H9 (cell line): ENCODE measurements at places on chromosomes 4 and X.
A peak's percentile ranks its signal among the peaks of the same experiment; 100 is the strongest.

DNA sequence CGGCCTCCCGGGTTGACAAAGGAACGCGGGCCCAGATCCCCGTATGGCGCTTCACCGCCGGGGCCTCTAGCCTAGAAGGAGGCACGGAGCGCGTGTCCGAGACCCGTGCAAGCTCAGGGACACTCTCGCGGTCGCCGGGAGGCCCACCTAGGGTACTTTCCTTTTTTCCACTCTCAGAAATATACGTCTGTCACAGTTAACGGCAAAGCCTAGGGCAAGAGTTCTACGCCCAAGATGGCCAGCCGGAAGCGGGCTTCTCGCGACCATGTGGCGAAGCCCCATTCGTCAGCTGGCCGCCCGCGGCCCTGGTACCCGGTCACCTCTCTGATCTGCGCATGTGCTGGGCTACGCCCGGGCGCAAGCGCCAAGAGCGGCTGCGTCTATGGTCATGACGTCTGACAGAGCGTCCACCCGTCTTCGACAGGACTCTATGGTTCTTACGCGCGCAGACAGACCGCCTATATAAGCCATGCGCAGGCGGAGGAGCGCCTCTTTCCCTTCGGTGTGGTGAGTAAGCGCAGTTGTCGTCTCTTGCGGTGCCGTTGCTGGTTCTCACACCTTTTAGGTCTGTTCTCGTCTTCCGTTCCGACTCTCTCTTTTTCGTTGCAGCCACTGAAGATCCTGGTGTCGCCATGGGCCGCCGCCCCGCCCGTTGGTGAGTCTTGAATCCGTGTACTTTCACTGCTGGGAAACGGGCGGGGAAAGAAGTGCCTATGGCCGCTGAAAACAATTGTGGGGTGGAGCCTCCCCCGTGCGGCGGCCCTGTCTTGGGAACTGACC, at the start of gene RPL10:
RPL10 (plus strand) TSS at position 490 of the 780 bp plus-strand sequence; CDS start at position 633, 143 bp downstream.
- H3K27ac ChIP-seq, result peak within 1 kb of the TSS; percentile 70
- H3K4me1 ChIP-seq, result no peaks in the 10 kb centered on the region
- peak; percentile 95 for DNase-seq

GRCh38 chr4:163542275-163542674, 47.8 kb downstream of the TMA16 start:
- no peaks in the 10 kb centered on the region for H3K36me3 ChIP-seq
- H3K4me1 ChIP-seq, result no peaks in the 10 kb centered on the region
- DNase-seq, result no peak

GRCh38 chr4:136505020-136505419, 1027.3 kb downstream of the PCDH18 start:
- no peaks in the 10 kb centered on the region; the same call in 1 of the 2 replicates for H3K4me1 ChIP-seq
- no peaks in the 10 kb centered on the region for H3K27me3 ChIP-seq
- no peak overlapping the region for H3K4me3 ChIP-seq
- no peak for DNase-seq
- peaks cover 8% of the 10 kb centered on the region for H3K36me3 ChIP-seq
- H3K27ac ChIP-seq, result no peak overlapping the region

DNA sequence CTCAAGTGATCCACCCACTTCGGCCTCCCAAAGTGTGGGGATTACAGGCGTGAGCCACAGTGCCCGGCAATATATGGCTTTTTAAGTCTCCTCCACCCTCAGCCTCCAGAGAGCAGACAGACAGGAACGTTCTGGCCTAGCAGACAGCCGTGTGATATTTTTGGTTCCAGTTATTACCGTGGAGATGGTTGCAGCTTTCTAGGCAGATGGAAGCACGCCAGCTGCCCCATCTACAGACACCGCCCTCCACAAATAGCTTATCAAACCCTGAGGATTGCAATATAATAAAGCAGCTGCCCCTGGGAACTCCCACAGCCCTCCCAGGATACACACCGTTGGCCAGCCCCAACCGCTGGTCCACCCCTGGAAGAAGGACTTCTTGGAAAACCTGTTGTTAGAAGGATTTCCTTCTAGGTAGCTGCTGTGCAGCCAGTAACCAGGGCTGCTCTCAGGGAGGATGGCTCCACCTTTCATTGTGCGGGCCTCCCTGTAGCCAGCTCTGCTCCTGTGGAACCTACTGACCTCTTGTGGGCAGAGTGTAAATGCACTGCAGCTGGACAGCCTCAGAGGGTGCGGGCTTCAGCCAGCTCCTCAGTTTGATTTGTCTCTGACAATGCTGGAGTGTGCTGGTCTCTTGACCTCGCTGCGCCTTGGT, 44.0 kb downstream of the SLC25A5 start:
- no peaks in the 10 kb centered on the region; the same call in 2 of the 3 replicates for H3K36me3 ChIP-seq
- no peak overlapping the region for H3K27ac ChIP-seq
- no peak overlapping the region for H3K4me3 ChIP-seq
- no peaks in the 10 kb centered on the region for H3K4me1 ChIP-seq
- no peaks in the 10 kb centered on the region for H3K27me3 ChIP-seq

- peaks cover 5% of the 10 kb centered on the region for H3K36me3 ChIP-seq
- H3K4me3 ChIP-seq, result no peak overlapping the region
- no peaks in the 10 kb centered on the region for H3K4me1 ChIP-seq
- DNase-seq, result no peak
- H3K27me3 ChIP-seq, result no peaks in the 10 kb centered on the region
- no peak overlapping the region for H3K27ac ChIP-seq
Observed at GRCh38 chr4:127162741-127163140, 470.0 kb upstream of the INTU start.

GRCh38 chr4:180525523-180526077, 1717.6 kb upstream of the TENM3 start:
- H3K4me3 ChIP-seq, result no peak overlapping the region
- no peak overlapping the region for H3K27ac ChIP-seq
- peaks cover 1% of the 10 kb centered on the region for H3K4me1 ChIP-seq
- DNase-seq, result no peak

- H3K36me3 ChIP-seq, result no peaks in the 10 kb centered on the region; the same call in 1 of the 2 replicates
- H3K27ac ChIP-seq, result no peak overlapping the region
- no peaks in the 10 kb centered on the region for H3K4me1 ChIP-seq
- H3K27me3 ChIP-seq, result no peaks in the 10 kb centered on the region; the same call in 1 of the 2 replicates
- peak; percentile 85 for DNase-seq
Observed at GRCh38 chrX:103554687-103555424, 30.5 kb upstream of the TCEAL4 start.

GRCh38 chr4:162229670-162230069, 65.9 kb upstream of the FSTL5 start:
- H3K36me3 ChIP-seq, result peaks cover 3% of the 10 kb centered on the region; the same call in 2 of the 3 replicates
- H3K27me3 ChIP-seq, result no peaks in the 10 kb centered on the region
- no peak overlapping the region for H3K4me3 ChIP-seq
- H3K27ac ChIP-seq, result no peak overlapping the region

DNA sequence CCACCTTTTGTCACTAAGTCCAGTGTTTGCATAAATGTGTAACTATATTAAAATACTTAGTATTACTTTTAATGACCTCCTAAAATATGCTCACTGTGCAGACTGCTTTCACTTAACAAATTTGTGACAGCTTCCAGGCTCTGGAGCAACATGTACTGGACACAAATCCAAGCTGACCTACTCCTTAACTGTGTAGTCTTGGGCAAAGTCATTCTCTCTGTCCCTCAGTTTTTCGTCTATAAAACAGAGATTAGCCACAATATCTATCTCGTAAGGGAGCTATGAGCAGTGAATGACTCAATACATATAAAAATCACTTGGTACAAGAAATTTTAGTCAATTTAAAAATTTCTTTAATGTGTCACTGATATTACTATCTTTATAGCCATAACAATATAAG, 20.4 kb upstream of the RAB40A start:
- H3K27ac ChIP-seq, result no peak overlapping the region
- H3K4me1 ChIP-seq, result no peaks in the 10 kb centered on the region
- no peak for DNase-seq

DNA sequence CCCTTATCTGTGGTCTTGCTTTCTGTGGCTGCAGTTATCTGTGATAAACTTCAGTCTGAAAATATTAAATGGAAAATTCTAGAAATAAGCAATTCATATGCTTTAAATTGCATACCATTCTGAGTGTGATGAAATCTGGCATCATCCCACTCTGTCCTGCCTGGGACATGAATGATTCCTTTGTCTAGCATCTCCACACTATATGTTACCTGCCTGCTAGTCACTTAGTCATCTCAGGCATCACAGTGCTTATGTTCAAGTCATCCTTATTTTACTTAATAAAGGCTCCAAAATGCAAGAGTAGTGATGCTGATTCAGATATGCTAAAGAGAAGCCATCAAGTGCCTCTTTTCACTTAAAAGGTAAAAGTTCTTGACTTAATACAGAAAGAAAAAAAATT, 14.3 kb upstream of the RAB9B start:
- no peaks in the 10 kb centered on the region for H3K27me3 ChIP-seq
- no peak overlapping the region for H3K4me3 ChIP-seq
- no peaks in the 10 kb centered on the region for H3K36me3 ChIP-seq
- no peaks in the 10 kb centered on the region for H3K4me1 ChIP-seq
- no peak for DNase-seq

GRCh38 chr4:13133700-13134099, 350.4 kb downstream of the RAB28 start:
- H3K4me3 ChIP-seq, result no peak overlapping the region
- no peaks in the 10 kb centered on the region for H3K4me1 ChIP-seq
- no peaks in the 10 kb centered on the region for H3K36me3 ChIP-seq
- H3K27ac ChIP-seq, result no peak overlapping the region
- H3K27me3 ChIP-seq, result no peaks in the 10 kb centered on the region

GRCh38 chrX:55731826-55732225, 14.3 kb downstream of the RRAGB start:
- peaks cover 53% of the 10 kb centered on the region for H3K36me3 ChIP-seq
- no peak for DNase-seq
- no peak overlapping the region for H3K27ac ChIP-seq
- H3K4me1 ChIP-seq, result no peaks in the 10 kb centered on the region
- H3K27me3 ChIP-seq, result no peaks in the 10 kb centered on the region

GRCh38 chrX:36445566-36445965, 526.0 kb downstream of the CFAP47 start:
- H3K36me3 ChIP-seq, result peaks cover 5% of the 10 kb centered on the region
- H3K27me3 ChIP-seq, result no peaks in the 10 kb centered on the region
- DNase-seq, result no peak
- no peak overlapping the region for H3K27ac ChIP-seq
- H3K4me3 ChIP-seq, result no peak overlapping the region
- H3K4me1 ChIP-seq, result no peaks in the 10 kb centered on the region

DNA sequence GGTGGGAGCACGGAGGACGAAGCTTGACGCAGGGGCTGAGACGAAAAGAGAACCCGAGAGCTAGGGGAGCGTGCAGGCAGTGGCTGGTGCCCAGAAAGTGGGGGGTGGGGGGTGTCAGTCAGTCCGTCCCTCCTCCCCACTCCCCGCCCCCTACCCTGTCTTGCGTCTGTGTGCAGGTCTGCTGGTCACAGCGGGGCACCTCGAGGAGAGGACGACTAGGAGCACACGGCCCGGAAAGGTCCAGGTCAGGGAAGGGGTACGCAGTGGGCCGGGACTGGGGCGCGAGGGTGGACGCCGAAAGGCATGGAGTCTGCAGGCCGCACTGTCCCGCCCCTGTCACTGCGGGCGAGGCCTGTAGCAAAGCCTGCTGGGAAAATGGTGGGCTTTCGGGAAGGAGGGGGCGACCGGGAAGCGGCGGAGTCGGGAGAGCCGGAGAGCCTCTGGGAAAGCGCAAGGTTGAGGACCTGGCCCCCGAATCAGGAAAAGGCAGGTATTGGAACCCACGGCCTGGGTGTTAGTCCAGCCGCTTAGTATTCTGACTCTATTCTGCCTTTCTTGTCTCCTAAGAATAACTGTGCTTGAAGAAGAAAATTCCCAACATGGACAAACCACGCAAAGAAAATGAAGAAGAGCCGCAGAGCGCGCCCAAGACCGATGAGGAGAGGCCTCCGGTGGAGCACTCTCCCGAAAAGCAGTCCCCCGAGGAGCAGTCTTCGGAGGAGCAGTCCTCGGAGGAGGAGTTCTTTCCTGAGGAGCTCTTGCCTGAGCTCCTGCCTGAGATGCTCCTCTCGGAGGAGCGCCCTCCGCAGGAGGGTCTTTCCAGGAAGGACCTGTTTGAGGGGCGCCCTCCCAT, 769 bp downstream of the TCEAL1 start:
- no peaks in the 10 kb centered on the region for H3K36me3 ChIP-seq
- H3K27ac ChIP-seq, result no peak overlapping the region
- H3K4me1 ChIP-seq, result no peaks in the 10 kb centered on the region
- H3K4me3 ChIP-seq, result peak overlapping the region; percentile 94
- peak; percentile 90 for DNase-seq

DNA sequence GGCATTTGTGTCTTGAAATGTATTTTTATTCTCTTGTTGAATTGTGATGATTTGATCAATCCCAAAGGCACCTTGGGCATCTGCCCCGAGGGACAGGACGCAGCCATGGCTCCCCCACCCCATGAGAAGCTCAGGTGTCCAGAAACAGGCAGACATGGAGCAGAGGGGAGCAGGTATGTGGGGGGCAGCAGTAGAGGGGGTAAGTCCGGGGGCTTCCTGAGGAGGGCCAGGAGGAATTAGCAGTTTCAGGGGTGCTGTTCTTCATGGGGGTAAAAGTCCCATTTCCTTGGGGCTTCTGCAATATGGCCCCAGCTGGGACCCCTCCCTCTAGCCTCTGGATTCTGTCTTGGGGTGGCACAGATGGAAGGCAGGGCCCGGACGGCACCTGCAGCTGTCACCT, 67.0 kb upstream of the HMX1 start:
- H3K27ac ChIP-seq, result no peak overlapping the region
- no peaks in the 10 kb centered on the region for H3K27me3 ChIP-seq
- peaks cover 5% of the 10 kb centered on the region for H3K36me3 ChIP-seq
- no peak overlapping the region for H3K4me3 ChIP-seq

GRCh38 chr4:6516281-6516680, 43.9 kb upstream of the PPP2R2C start:
- H3K36me3 ChIP-seq, result peaks cover 2% of the 10 kb centered on the region
- H3K27ac ChIP-seq, result no peak overlapping the region
- H3K27me3 ChIP-seq, result no peaks in the 10 kb centered on the region
- H3K4me1 ChIP-seq, result no peaks in the 10 kb centered on the region
- DNase-seq, result no peak

DNA sequence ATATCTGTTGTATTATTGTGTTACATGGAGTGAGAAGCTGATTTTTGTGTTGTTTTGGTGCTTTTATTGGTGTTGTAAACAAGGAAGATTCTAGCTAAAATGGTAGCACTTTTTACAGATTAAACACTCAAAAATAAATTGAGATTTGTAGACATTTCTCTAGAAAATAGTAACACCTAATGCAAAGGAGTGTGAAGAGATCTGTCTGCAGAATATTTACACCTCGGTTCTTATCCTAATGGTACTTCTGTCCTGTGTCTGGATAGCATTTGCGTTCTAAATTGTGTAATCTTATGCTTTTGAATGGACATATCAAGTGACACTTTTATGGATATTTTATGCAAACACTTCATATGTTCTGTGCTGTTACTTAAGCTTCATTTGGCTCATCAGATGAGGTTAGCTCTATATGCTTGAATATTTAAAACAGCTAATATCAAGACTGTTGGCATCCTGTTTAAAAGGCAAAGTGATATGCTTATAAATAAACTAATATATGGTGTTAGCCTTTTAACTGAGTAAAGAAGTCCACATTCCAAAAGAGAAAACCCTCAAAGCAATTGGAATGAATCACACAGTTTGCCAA, 6.0 kb downstream of the PCDH7 start:
- 0 out of 2 replicates have a peak, but pooled peaks cover 3% of the 10 kb centered on the region for H3K4me1 ChIP-seq
- H3K36me3 ChIP-seq, result no peaks in the 10 kb centered on the region; the same call in 2 of the 3 replicates
- no peak for DNase-seq

DNA sequence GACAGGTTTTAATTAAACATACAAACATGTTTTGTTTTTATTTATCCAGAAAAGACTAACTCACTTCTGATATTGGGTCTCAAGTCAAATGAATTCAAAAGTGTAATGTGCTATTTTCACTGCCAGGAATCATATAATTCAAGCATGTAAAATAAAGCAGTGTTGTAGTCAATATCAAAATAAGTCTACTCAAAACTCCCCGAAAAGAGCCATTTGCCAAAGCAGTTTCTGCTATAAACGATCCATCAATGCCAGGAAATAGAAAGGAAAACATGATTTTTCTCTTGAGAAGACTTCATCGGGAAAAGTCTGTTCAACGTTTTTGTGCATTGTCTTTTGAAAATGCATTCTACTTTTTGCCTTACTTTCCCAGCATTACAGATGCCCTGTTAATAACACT, 633.3 kb downstream of the FAT4 start:
- H3K36me3 ChIP-seq, result no peaks in the 10 kb centered on the region
- H3K4me1 ChIP-seq, result no peaks in the 10 kb centered on the region
- H3K27me3 ChIP-seq, result no peaks in the 10 kb centered on the region
- no peak overlapping the region for H3K4me3 ChIP-seq
